ENCODE measurements at places on chromosomes 1 and 21. TPM values are rescaled to one million over a fixed set of nuclear protein-coding genes. Genes with fewer than 3 reads are reported as not detected.

The CHRM3 gene
- 14.7 TPM for total RNA-seq

The SMCP gene
- not detected for total RNA-seq

The PGBD5 gene
- 4.3 TPM for total RNA-seq

DNA sequence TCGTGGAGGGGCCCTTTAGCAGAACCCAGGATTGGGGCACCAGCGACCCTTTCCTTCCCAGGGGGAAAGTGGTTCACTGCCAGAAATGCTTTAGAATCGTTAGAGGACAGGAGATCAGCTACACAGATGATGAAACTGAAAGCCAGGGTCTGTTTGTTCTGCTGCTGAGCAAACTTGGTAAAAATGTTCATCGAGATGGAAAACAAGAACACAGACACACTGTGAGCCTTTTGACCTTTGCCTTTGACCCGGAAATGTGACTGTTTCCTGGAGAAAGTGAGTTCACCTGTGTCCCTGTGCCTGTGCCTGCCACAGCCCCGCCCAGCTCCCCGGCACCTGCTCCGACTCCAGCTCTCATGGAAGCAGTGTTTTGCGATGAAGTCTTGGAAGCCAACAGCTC, 234.3 kb downstream of the CAMTA1 start:
- H3K4me1 ChIP-seq: peaks cover 23% of the 10 kb centered on the region
- H3K36me3 ChIP-seq: peaks cover 6% of the 10 kb centered on the region
- no peak for DNase-seq
- H3K27me3 ChIP-seq: no peaks in the 10 kb centered on the region
- H3K4me3 ChIP-seq: no peak overlapping the region

DNA sequence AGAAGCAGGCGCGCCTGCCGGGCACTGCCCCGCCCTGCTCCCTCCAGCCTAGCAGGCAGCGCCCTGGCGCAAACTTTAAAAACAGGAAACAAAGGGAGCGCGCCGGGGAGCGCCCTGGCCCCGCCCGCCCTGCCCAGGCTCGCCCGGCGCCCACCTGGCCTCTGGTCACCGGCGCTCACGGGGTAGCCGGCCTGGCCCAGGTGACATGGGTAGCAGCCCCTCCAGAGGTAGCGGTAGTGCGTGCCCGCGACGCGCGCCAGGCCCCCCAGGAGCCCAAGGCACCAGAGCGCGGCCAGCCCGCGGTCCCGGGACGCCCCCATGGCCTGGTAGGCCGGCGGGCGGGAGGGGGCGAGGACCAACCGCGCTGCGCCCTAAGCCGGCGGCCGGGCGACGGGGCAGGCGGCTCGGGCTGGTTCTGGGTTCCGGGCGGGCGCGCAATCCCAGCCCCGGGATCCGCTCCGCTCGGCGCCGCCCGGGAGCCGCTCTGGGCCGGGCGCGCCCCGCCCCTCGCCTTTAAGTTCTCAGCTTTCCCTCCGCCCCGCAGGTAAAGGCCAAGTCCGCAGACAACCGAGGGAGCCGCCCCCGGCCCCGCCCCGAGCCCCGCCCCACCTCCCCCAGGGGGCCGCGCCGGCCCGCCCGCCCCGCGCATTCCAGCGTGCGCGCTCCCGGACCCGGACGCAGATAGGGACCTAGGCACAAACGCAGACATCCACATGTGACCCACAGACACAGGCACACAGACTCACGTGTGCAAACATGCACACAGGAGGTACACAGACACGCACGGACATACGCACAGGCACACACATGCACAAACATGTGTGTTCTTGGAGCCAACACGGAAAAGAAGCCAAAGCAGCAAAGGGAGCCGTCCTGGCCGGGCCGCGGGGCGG, 76.7 kb downstream of the ARHGEF16 start:
- no peak overlapping the region for H3K27ac ChIP-seq
- H3K27me3 ChIP-seq: peaks cover 10% of the 10 kb centered on the region
- H3K4me3 ChIP-seq: peak overlapping the region; percentile 21

All from spinal cord (tissue), 10 donors.